ENCODE measurements at places on chromosomes 16 and 17.

DNA sequence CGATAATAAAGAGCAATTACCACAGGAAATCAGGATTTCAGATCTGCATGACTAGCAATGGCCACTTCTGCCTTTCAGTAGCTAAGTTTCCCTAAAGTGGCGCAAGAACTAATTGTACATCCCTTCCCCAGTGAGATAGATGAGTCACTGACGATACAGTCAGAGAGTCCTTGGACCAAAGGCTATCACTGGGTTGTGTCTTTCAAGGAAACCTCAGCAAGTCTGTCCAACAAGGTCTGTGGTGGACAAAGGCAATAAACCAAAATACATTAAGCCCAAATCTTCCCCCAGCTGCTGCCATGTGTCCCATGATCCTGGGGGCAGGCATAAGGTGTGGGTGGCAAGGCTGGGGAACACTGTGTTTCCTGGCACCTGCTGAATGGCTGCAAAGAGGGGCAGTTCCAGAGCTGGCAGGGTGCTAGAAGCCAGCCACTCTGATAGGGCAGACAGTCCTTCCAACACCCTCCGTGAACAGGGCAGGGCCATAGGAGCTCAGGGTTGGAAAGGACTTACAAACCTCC, 20.5 kb upstream of the MTMR4 start:
- no peak for DNase-seq

- DNase-seq = no peak
These were observed 447.8 kb downstream of the KIF2B start for GRCh38 chr17:54270499-54270898.

GRCh38 chr17:63515426-63515825, 7.7 kb upstream of the KCNH6 start:
- no peak for DNase-seq

DNA sequence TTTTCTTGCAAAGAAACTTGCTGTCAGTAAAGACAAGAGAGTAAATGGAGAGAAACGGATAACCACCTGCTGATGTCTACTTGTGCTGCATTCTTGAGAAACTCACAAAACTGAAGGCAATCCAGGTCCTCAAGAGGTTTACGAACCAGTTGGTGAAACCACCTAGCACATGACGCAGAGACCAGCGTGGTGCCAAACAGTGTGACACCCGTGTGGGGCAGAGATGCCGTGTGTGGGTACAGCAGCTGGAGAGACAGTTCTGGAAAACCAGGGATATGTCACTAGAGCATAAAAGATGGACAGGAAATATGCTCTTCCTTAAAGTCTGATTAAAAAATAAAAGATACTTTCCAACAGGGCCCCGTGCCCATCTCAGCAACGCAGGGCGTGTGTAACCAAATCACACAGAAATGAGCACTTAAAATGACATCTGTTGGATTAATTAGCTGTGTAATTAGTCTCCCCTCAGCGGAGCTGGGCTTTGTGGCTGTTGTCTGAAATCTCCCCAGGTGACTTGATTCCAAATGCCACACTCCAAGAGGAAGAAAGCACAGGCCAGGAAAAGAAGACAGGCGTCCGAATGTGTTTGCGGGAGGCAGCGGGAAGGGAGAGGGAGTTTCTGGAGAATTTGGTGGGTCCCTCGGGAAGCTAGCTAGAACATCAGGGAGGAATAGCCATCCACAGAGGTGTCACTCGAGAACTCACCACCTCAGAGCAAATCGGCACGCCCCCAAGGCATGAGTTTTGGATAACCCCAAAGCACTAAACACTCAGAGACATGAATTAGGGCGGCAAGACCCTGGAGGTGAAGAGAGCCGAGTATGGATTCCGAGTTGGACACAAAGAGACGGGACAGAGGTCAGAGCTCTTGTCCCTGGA, 109.8 kb downstream of the ZFHX3 start:
- DNase-seq = no peak

- DNase-seq = peak; percentile 53
These were observed 55.0 kb upstream of the CBFA2T3 start for GRCh38 chr16:89031715-89032659.

GRCh38 chr17:45398800-45399199, 33.9 kb downstream of the ARHGAP27 start:
- no peak for DNase-seq

- DNase-seq = no peak
These were observed 4.2 kb downstream of the SHISA6 start for GRCh38 chr17:11245187-11245586.

DNA sequence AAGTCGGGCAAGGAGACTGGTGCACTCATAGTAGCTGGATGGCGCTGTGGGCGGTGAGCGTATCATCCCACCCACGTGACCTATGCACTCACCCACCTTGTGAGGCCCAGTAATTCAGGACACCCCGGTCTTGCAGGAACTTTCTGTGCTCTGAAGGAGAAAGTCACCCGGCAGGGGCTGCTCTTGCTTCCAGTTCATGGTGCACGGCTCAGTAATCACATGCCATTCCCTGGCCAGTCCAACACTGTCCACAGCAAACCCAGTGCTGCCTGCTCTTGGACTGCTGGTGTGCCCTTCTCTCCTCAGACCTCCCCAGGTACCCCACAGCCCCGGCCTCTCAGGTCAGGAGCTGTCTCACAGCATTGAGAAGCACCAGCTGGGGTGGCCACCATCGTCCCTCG, 16.4 kb upstream of the RHBDF2 start:
- DNase-seq = no peak

GRCh38 chr16:67963662-67964321, 4.6 kb downstream of the SLC12A4 start:
- DNase-seq = no peak

DNA sequence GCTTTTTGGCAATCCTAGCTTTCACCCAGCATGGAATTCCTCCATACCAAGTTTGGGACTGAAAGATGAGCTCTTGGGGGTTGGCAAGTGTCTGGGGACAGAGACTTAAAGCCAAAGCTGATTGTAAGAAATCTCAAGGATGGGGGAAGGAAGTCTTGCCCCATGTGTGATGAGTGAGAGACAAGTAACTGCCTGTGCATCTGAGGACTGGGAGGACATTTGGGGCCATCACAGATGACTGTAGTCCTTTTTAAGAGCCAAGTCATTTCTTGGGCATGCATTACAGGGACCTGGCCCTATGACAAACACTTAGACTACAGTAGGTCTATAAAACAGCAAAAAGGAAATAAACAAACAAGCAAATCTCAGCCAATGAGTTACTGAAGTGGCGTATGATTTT, 36.3 kb upstream of the CCL2 start:
- no peak for DNase-seq

GRCh38 chr16:9205661-9206060, 114.2 kb downstream of the HAPSTR1 start:
- no peak for DNase-seq

DNA sequence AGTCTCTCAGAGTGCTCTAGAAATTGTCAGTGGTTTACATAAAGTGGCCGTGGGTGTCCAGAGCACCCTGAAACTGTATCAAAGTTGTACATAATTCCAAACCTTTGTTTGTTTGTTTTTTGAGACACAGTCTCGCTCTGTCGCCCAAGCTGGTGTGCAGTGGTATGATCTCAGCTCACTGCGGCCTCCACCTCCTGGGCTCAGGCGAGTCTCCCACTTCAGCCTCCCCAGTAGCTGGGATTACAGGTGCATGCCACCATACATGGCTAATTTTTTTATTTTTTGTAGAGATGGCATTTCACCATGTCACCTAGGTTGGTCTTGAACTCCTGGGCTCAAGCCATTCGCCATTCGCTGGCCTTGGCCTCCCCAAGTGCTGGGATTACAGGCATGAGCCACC, 24.3 kb upstream of the ADGRG1 start:
- no peak for DNase-seq

DNA sequence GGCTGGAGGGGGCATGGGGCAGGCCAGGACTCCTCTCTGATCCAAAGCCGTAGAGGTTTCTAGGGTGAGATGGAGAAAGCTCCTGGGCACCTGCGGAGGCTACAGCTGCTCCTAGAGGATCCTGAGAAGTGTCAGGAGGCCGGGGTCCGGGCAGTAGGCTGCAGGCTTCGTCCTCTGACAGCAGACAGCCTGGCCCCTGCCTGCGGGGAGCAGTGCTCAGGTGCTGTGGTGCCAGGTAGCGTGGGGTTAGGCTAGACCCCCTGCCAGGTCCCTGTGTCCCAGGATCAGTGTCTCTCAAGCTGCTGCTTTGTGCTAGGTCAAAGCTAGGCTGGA, 1.5 kb upstream of the MRPS34 start:
- DNase-seq = no peak

- no peak for DNase-seq
These were observed 76.7 kb upstream of the CBX4 start for GRCh38 chr17:79915850-79916430.

DNA sequence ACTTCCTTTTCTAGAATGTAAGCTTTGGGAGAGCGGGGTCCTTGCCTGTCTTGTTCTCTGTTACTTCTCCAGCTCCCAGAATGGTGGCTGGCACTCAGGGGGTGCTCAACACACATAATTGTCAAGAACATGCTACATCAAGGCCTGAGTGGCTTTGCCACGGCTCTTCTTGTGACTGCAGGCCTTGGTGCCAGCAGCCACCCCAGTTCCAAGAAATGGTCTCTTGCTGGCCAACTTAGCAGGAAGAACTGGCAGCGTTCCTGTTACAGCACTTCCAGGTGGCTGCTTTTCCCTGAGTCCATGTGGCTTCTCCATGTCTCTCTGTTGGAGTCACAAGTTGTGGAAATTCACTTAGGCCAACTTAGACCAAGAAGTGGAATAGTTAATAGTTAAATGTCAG, 36.1 kb downstream of the PRKCB start:
- no peak for DNase-seq

DNA sequence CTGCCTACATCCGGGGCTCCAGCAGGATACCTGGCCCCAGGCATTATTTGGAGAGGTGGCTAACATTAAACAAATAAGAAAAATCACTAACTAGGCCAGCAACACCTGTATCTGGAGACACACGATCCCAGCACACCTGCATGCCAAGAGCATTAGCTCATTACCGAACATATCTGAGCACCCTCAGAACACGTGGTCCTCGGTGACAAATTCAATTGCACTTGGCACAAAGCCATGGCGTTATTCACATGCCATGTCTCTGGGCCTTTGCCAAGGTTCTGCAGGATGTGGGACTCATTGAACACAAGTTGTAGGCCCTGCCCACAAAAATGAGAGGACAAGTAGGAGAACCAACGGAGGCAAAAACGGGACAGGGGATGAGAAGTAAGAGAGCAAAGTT, 552.3 kb downstream of the TOX3 start:
- DNase-seq = no peak

DNA sequence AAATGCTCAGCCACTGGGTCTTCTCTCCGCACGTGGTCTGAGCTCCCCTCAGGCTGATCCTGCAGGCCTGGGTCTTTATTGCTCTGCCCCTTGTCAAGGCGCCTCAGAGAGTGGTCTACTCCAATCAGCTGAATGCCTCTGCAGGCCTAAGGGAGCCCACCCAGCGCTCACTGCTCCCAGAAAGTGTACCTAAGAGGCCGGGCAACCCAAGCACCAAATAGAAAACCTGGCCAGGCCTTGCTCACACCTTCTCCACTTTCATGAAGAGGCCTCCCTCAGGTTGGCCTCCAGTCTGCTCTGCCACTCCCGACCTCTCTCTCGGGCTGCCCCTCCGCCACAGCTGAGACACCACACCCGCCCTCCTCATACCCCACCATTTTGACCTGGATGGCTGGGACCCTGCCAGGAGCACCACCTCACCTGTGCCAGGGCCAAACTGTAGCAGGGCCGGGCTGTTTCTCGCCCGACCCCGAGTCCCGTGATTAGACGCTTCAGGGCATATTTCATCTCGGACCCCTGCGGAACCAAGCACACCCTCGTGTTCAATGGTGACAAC, 665 bp downstream of the MYBBP1A start:
- no peak for DNase-seq

- no peak for DNase-seq
These were observed 29.9 kb upstream of the CHMP6 start for GRCh38 chr17:80961541-80962330.

Measured in activated naive CD8-positive, alpha-beta T cell treated with anti-CD3 and anti-CD28 coated beads for 36 hours (primary cell).